ENCODE measurements at places on chromosomes 7 and 10. TPM values are rescaled to one million over a fixed set of nuclear protein-coding genes. Genes with fewer than 3 reads are reported as not detected.

DNA sequence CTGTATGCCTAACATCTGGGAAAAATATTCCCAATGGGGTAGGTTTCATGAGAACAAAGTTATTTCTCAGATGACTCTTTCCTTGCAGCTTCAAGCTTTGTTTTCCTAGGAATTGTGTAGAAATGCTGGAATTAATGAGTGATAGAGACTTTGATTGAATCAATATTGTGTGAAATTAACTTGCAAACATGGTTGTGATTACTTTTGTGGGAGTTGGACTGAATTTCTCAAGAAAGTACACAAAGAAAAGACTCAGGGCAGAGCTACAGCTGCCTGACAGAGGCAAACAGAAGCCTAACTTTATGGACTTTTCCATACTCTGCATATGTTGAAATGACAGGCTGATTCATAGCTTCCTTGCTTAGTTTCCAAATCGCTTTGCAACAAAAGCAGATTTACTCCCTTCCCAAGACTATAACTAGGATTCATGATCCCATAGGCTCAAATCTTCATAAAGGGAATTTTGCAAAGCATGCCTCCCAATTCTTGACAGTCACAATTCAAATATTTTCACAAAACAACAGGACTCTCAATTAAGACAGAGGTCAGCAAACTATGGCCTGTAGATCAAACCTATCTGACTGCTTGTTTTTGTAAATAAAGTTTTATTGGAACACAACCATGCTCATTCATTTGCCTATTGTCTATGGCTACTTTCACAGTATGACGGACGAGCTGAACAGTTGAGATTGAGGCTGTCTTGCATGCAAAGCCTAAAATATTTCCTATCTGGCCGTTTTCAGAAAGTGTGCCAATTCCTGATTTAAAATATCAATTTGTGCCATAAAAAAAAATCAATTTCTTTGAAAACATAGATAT lies 27.6 kb downstream of the NRP1 start:
- DNase-seq: no peak

- DNase-seq: no peak
These were observed 144.0 kb downstream of the EVX1 start for GRCh38 chr7:27386581-27386980.

- DNase-seq: no peak
These were observed 12.9 kb upstream of the ZMIZ1 start for GRCh38 chr10:79055892-79056291.

OR2A1 gene
- total RNA-seq: not detected

DOCK4 gene
- 60.3 TPM for total RNA-seq

- DNase-seq: peak; percentile 93
These were observed at the start of gene ACTL6B for GRCh38 chr7:100655908-100656674. Gene ACTL6B (minus strand): TSS chr7:100656448. CDS start chr7:100656354, 94 bp downstream.

- DNase-seq: no peak
These were observed 32.7 kb upstream of the DMTF1 start for GRCh38 chr7:87119581-87119980.

DNA sequence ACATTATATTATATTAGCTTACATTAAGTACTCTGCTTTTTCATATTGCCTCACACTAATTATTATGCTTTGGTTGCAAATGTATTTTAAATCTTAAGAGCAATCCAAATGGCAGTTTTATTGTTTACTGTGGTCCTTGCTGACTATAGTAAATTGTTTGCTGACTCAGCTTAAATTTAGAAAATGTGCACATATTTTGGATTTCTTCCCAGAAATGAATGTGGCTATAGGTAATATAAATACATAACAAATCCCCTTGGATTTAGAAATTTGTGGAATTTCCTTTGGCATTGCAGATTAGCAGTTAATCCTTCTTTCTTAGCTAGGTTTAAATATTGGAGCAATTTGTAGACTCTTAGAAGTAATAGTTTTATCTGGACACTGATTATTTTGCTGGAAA lies 565.8 kb downstream of the NRG3 start:
- no peak for DNase-seq

DNA sequence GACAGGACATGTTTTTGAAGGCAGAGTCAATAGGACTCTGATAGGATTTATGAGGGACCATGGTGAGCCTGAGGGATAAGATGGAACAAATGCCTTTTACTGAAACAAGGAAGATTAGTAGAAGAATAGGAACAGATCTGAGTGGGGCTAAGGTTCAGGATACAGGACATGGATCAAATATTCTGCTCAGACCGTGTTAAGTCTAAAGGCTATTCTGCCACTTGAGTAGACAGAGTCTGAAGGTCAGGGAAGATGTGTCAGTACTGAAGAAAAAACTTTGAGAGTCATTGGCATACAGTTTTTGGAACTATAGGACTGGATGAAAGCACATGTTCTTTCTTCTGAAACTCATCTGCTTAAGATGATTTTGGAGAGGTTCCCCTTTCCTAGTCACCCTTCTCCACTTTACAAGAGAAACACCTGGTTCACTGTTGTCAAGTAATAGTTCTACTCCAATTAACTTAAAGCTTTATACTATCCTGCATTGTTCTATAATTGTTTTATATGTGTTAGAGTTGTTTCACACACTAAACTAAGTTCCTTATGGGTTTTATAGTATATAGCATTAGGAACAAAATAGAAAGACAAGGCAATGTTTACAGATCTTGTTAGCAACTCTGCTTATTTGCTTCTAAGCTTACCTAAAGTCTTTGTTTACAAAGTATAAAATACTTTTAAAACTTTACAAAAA lies 43.4 kb downstream of the WASL start:
- DNase-seq: no peak

AKR1C3 gene
- 0.49 TPM for total RNA-seq

ADRA2A gene
- 0.32 TPM for total RNA-seq

- DNase-seq: no peak
These were observed 9.0 kb upstream of the TACR2 start for GRCh38 chr10:69425511-69426298.

All from glutamatergic neuron (in vitro differentiated cells).